MM.1S (cell line): ENCODE measurements at places on chromosomes 1 and 21.

DNA sequence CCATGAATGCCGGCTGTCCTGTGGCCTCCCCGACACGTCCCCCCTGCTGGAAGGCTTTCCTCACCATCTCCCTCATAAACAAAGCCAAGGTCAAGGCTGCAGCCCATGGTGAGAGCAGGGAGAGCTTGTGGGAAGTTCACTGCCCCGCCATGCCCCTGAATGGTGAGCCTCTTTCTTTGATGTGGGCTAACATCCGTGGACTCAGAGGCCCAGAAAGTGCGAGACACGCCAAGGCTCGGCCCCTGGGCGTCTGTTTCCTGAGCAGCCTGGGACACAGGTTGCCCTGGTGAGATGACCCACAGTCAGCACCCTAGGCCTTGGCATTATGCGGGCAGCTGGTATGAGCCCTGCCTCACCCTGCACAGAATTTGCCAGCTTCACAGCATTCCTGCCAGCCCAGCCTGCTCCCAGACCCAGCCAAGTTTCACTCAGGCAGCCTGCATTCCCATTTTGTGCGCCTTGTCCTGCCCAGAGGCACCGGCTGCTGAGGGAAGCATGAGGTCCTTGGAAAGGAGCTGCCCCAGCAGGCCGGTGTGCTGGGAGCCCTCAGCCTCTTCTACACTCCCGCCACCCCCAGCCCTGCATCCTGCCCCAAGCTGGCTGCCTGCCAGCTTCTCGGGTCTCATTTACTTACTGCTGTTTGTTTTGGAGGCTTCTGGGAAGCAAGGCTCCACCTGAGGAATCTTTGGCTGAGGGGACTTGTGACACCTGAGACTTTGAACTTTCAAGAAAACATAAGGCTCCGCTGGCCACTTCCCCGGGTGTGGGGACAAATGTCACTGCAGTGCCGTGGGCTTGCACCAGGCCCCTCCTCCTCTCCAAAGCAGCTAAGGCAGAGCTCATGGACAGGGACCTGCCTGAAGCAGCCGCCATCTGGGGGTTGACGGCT is 31.9 kb downstream of the NEK2 start:
- DNase-seq, result no peak

DNA sequence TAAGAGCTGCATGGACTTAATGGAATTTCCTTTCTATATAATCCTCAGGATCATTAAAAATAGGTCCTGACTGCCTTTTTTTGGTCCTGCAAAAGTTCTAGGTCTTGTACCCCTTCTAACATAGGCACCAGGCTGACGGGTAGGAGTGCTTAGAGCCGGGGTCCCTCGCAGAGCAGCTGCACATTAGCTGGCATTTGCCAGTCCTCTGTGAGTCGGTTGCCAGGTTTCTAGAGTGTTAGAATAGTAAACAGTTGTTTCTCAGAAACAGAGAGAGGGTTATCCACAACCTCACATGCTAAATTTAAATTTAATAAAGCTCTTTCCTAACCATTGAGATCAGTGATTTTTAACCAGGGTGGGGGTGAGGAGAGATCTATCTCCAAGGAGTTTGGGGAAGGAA is 35.4 kb upstream of the HEATR1 start:
- DNase-seq, result no peak

DNA sequence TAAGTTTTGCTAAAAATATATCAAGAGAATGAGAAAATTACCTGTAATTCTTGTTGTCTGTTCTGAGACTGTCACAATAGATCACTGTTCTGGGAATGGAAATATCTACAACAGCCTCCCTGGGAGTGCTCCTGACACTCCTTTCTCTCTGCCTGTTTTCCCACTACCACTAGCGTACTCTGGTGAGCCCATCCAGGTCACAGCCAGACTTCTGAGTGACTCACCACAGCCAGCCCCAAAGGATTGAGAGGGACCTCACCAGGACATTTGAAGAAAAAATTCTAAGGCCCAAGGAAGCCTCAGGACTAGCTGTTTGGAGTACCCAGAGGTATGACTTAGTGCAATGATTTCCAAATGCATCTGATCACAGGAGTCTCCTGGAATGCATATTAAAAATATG is 39.0 kb upstream of the TADA1 start:
- DNase-seq, result no peak

GRCh38 chr1:202577381-202577780 is 132.9 kb downstream of the SYT2 start:
- no peak for DNase-seq

- DNase-seq, result no peak
These were observed 2.9 kb upstream of the TSPAN2 start for GRCh38 chr1:115092175-115092574.

DNA sequence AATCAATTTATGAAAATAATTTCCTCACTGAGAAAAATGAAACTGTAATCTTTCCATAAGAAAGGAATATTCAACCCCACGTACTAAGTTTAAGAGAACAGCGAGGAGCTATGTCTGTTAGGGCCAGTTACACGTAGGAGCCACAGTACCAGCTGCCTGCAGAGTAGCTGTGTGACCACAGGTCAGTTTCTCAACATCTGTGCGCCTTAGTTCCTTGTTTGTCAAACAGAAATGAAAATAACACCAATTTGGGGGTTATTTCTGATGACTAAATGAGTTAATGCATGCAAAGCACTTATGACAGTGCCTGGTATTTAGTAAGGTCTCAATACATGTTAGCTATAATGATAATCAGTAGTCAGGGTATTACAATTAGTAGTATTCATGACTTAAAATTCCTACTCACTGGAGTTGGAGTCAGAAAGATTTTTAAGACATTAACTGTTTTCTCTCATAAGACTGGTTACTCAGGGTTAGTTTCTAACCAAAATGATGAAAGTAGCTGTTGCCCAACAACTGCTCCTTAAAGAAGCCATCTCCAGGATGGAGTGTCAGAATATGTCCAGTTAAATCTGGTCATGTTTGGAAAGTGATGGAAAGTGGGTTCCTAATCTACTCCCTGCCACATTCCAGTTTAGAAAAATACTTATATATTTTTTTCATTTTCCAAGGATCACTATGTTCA is 85.8 kb upstream of the ZNF648 start:
- peak; percentile 59 for DNase-seq

DNA sequence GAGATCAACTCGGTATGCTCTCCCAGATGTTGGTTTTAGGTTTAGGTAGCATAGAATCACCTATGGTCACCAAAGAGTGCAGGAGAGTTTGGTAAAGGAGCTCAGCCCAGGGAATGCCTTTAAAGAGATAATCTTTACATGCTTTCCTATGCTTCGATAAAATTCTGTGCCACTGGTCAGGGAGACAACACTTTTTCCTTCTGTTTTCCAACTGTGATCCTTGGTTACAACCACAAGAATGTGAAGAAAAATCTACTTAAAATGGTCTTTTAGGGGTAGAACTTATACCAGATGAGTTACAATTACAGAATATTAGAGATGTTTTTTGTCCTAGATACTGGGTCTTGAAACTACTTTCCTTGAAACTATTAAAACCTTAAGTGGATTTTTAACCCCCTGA is 895.6 kb downstream of the TTLL7 start:
- DNase-seq, result no peak

- DNase-seq, result no peak
These were observed 2.8 kb upstream of the SPSB1 start for GRCh38 chr1:9289711-9290485.

DNA sequence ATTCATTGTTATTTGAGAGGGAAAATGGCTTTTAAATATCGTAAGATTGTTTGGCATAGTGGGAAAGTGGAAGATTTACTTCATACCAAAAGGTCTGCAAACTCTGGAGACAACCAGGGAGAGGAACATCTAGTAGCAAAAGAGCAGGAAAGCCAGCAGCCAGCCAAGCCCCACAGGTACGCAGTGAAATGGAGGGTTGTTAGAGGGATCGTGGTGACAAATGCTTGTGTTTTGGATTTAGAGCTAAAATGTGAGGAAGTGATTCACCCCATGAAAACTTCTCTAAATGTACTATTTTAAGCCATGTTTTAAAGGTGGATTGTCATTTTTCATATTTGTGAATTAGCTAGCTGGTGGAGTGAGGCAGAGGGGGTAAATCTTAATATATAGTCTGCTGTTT is 69.3 kb downstream of the RPS6KC1 start:
- no peak for DNase-seq

DNA sequence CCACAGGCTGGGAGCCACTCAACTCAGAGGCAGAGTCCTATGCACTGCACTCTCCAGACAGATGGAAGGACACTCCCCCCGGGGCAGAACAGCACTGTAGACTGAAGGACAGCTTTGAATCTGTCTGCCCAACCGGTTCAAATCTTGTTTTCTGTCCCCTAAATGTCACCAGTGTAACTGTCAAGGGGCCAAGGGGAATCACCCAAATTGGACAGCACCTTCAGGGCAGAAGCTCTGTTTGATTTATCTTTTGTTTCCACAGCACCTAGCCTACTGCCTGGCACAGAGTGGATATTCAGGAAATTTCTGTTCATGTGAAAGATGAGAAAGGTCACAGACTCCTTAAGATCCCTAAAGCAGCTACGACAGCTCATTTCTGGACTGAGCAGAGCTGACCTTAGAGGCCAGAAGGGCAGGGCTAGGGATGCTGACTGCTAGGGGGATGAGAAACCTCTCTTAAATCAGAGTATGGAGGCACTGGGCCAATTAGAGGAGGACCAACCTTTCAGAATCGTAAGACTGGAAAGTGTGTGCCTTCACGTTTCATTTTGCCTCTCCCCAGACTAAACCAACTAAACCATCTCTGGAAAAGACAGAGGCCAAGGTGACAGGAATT is 41.0 kb downstream of the ITPKB start:
- no peak for DNase-seq

DNA sequence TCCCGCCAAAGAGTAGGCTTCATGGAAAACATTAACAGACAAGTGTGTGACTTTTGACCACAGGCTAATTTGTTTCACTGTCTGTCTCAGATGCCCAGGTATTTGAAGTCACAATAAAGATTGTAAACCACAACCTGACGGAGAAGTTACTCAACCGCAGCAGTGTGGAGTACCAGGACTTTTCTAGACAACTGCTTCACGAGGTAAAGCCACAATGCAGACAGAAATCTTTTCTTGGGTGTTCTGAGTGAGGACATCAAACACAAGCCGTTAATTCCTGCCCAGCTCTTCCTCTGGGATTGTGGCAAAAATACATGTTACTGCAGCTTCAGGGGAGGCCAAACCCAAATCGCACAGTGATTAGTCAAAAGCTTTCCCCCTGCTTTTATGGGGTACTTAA is 31.0 kb downstream of the UMODL1 start:
- DNase-seq, result peak; percentile 64

DNA sequence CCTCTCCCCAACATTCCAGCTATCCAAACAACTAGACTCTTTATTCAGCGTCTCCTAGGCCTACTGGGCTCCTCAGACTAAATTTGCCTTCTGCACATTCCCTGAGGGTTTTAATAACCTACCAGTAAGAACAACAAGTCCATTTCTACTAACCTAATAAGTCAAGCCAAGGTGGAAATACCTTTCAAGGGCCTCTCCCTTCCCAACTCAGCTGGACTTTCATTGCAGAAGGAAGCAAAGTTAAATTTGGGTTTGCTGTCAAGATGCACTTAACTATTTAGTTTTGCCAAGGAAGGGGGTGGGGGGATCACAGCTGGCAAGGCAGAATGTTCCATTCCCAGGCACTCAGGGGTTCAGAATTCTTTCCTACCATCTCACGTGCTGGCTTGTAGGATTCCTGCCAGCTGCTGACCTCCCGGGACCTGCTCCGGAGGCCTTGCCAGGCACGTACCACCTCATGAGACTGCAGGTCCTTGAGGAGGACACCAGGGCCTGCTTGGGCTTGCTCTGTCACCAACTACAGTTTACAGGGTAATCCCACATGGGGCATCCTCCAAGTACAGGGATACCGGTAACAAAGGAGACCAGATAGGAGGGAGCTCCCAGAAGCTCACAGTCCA is 29.8 kb downstream of the SLC30A1 start:
- DNase-seq, result no peak

DNA sequence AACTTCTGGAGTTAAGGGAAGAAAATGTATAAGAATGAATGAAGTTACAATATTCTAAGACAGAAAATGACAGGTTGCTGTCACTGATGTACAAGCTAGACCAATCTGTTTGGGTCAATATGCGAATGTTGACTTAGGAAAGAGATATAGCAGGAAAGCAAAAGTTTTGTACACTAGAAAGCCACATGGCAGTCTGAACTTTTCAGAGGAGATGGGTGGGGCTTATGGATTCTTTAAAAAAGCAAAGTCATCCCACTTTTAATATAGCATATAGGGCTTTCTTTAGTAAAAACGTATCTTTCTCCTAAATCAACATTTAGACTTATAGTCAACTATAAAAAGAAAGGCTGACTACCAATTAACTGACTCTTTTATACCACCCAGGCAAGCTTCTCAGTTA is 381.2 kb downstream of the PTPRC start:
- DNase-seq, result no peak

DNA sequence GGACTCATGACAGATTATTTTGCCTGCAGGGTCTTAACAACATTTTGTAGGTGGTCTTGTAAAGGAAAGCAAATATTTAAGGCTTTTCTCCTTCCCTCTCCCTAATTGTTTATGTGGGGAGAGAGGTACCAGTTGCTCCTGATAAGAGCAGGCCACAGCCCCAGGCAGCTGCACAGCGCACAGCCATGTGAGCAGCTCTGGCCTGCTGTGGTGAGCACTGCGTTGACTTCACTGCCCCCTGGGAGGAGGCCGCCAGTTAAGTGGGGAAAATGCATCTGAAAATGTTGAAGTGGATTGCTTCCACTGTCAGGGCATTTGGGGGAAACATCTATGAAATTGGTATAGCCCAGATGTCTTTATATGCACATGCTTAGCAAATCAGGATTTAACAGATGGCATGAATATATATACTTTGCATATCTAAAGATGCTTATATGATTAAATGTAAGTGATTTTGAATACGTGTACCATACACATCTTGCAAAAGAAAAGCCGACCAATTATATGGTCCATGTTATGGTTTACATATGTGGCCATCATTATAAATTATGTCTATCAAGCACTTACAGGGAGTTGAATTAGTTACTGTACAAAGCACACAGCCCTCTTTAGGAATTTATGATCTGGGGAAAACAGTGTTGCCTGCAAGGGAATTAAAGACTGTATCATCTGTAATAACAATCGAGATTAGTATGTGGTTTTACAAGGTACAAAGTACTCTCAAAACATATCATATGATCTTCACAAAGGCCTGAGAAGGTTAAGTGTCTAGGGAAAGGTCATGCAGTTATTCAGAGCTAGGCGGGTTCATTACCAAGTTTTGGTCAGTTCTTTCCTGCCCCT is 132.1 kb downstream of the RHOU start:
- DNase-seq, result no peak
